ENCODE measurements at places on chromosomes 4 and X. TPM values are rescaled to one million over a fixed set of nuclear protein-coding genes. Genes with fewer than 3 reads are reported as not detected.

GRCh38 chr4:153087671-153088194 lies 116.5 kb upstream of the TRIM2 start:
- H3K36me3 ChIP-seq, result no peaks in the 10 kb centered on the region
- no peaks in the 10 kb centered on the region for H3K4me1 ChIP-seq
- no peak overlapping the region for H3K4me3 ChIP-seq
- DNase-seq, result no peak
- no peak overlapping the region for H3K27ac ChIP-seq
- H3K27me3 ChIP-seq, result no peaks in the 10 kb centered on the region

Gene PAGE2
- total RNA-seq, result not detected

Gene EPHA5
- total RNA-seq, result 0.07 TPM

Gene NXF2
- not detected for total RNA-seq

DNA sequence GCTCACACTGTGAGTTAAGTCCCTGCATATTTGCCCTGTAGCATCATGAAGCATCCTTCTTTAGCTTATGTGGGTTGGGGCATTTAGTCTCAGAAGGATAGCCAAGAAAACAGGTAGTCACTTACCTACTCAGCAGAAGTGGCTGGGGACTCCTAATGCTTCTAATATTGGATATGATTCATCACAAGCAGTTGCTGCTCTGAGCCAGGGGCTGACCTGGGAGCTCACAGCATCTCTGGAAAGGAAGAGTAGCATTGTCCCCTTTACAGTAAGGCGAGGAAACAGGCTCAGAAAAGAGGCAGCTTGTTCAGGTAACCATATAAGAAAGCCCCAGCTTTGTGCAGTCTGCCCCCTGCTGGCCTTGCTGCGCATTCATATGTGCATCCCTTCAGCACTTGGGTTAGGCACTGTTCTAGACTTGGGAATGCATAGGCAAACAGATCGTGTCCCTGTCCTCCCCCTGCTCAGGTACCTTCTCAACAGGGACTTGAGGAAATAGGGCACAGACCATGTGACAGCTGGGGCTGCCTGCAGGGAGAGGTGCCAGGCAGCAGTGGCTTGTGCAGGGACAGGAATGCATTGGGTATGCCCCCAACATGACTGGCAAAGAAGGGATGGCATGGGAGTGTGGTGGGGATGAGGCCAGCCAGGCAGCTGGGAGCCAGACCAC lies 35.7 kb upstream of the TBC1D14 start:
- no peaks in the 10 kb centered on the region for H3K4me1 ChIP-seq
- peak; percentile 80 for DNase-seq
- no peak overlapping the region for H3K27ac ChIP-seq
- H3K27me3 ChIP-seq, result no peaks in the 10 kb centered on the region
- no peak overlapping the region for H3K4me3 ChIP-seq

GRCh38 chr4:173177232-173177631 lies 8.6 kb downstream of the GALNT7 start:
- no peaks in the 10 kb centered on the region for H3K4me1 ChIP-seq
- no peak overlapping the region for H3K4me3 ChIP-seq

DNA sequence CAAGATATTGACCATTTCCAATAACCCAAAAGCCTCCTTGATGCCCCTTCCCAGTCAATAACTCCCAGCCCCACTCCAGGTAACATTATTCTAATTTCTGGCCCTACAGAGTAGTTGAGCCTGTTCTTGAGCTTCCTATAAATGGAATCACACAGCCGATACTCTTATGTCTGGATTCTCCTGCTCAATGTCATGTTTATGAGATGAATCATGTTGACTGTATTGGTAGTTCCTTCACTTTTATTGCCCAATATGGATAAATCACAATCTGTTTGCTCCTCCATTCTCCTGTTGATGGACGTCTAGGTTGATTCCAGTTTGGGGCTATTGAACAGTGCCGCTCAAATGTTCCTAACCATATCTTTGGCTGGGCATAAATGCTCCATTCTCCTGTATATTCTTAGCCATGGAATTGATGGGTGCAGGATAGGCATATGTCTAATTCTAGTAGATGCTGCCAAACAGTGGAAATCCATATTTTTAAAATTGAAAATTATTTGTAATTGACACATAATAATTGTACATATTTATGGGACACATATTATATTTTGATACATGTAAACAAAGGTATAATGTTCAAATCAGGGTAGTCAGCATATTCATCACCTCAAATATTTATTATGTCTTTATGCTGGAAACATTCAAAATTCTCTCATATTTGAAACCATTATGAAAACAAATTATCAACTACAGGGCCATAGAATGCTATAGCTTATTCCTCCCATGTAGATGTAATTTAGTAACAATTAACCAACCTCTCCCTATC lies 40.5 kb upstream of the SLC2A9 start:
- H3K36me3 ChIP-seq, result no peaks in the 10 kb centered on the region
- no peaks in the 10 kb centered on the region for H3K27me3 ChIP-seq
- no peaks in the 10 kb centered on the region for H3K4me1 ChIP-seq
- H3K4me3 ChIP-seq, result no peak overlapping the region
- no peak overlapping the region for H3K27ac ChIP-seq

GRCh38 chr4:13544606-13545393 lies 492 bp upstream of the NKX3-2 start:
- peak; percentile 88 for DNase-seq
- peak overlapping the region; percentile 59 for H3K4me3 ChIP-seq
- peak overlapping the region; percentile 40 for H3K27ac ChIP-seq
- peaks cover 12% of the 10 kb centered on the region for H3K4me1 ChIP-seq
- no peaks in the 10 kb centered on the region for H3K36me3 ChIP-seq
- peaks cover 86% of the 10 kb centered on the region for H3K27me3 ChIP-seq

DNA sequence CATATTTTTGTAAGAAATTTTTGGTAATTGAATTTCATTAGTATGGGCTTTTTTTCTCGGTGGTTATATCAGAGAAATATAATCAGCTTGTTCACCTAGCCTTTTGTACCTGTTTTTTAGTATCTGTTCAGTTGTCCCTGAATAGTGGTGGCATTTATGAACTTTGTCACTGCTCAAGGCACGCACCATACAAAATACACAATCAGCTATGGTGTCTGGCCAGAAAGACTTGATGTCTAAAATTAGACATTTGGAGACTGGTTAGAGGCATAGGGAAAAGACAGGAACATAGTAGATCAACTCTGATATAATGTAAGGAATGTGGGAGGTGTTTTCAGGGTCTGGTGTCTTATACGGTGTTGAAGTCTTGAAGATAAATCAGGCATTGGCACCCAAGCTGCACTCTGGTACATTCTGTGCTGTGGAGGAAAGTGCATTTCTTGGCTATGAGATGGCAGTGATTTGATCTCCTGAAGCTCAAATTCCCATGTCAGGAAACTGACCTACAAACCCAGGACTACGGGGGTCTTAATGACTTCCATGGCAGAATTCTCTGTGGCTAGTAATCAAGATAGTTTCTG lies 3.6 kb downstream of the ART3 start:
- H3K27me3 ChIP-seq, result no peaks in the 10 kb centered on the region
- H3K4me1 ChIP-seq, result no peaks in the 10 kb centered on the region
- H3K36me3 ChIP-seq, result no peaks in the 10 kb centered on the region
- no peak for DNase-seq

Gene CYBB
- 7.7 TPM for total RNA-seq

- H3K27me3 ChIP-seq, result peaks cover 6% of the 10 kb centered on the region
- no peak overlapping the region for H3K4me3 ChIP-seq
- no peaks in the 10 kb centered on the region for H3K36me3 ChIP-seq
- DNase-seq, result no peak
These were observed 16.0 kb downstream of the XK start for GRCh38 chrX:37701588-37701987.

Gene MAGEA2
- not detected for total RNA-seq

Gene MAGEA3
- total RNA-seq, result 0.40 TPM

DNA sequence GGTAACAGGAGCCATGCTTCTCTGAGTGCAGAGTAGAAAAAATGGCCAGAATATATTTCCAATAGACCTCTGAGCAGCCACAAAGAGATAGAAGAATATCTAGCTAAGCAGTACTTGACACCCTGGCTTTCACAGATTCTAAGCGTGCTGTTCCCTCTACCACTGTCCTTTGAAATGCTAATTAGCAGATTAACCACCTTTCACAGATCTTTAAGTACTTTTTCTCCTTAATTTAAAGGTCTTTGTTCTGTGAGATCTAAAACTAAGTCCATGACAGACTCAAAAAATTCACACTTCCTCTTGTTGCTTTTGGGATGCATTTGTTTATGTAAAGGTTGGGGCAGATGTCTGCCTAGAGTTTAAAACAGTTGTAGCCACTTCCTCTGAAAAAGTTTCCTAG lies 28.3 kb upstream of the MAGEC2 start:
- H3K4me1 ChIP-seq, result no peaks in the 10 kb centered on the region
- H3K36me3 ChIP-seq, result no peaks in the 10 kb centered on the region
- no peak for DNase-seq
- H3K27ac ChIP-seq, result no peak overlapping the region

GRCh38 chr4:42371305-42372252 lies 25.7 kb upstream of the SHISA3 start:
- H3K27ac ChIP-seq, result no peak overlapping the region
- no peaks in the 10 kb centered on the region for H3K27me3 ChIP-seq
- H3K36me3 ChIP-seq, result no peaks in the 10 kb centered on the region
- no peak for DNase-seq
- no peak overlapping the region for H3K4me3 ChIP-seq
- no peaks in the 10 kb centered on the region for H3K4me1 ChIP-seq

DNA sequence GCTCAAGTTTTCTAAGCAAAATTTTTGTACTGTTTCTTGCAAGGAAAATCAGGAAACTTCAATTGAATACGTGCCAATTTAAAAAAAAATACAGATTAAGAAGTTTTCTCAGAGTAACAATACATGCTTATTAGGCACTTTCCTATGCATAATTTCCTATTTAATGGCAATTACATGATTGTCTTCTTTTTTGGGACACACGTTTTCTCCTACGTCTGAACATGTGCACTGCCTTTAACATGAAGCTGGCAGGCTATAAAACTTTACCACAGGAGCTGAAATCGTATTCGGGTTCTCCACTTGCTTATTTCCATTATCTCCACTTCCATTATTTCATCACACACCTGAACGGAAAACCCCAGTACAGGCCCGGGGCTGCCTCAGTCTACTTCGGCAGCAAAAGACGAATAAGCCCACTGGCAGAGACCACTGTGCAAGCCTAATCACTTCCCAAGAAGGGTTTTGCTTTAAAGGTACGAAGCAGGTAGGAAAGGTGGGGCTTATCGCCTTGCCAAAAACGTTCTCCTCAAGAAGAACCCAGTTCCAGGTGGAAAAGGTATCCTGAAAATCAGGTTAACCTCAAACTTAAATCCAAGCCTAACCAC lies 575 bp downstream of the RCHY1 start:
- peak overlapping the region; percentile 96 for H3K27ac ChIP-seq
- no peaks in the 10 kb centered on the region for H3K27me3 ChIP-seq
- no peaks in the 10 kb centered on the region for H3K36me3 ChIP-seq
- peak overlapping the region; percentile 57 for H3K4me3 ChIP-seq

DNA sequence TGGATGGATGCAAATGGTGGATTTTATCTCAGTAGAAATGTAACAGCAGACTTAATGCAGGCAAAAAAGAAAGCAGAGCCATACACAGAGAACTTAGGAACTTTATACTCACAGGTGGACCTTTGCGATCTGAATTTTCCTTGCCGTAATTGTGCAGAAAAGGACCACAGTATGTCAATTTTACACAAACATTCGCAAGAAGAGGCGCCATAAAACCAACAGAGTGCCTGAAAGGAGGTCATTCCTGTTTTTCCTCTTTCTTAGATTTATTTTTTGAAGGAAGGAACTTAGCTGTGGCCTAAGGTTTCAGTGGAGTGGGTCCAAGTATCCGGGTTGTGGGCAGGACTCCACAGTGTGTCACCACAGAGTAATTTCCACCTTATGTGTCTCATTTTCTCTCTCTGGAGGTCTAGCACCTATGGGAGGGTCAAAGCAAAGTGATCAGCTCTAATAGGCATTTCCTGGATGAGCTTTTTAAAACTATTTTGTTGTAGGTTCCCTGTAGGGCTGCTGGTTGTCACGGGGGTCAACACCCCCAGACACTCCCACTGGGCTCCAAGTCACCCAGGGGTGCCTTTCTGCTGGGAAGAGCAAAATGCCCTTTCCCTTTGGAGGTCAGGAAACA lies 24.7 kb upstream of the PBDC1 start:
- peak; percentile 22 for DNase-seq
- H3K4me1 ChIP-seq, result no peaks in the 10 kb centered on the region
- no peaks in the 10 kb centered on the region for H3K36me3 ChIP-seq
- peak overlapping the region; percentile 80 for H3K27ac ChIP-seq
- H3K4me3 ChIP-seq, result no peak overlapping the region
- H3K27me3 ChIP-seq, result no peaks in the 10 kb centered on the region

- no peak overlapping the region for H3K27ac ChIP-seq
- no peak for DNase-seq
- H3K4me1 ChIP-seq, result no peaks in the 10 kb centered on the region
- H3K27me3 ChIP-seq, result no peaks in the 10 kb centered on the region
These were observed 10.0 kb downstream of the ETFDH start for GRCh38 chr4:158682066-158682465.

GRCh38 chrX:129696463-129697155 lies 41.9 kb upstream of the APLN start:
- no peaks in the 10 kb centered on the region for H3K36me3 ChIP-seq
- no peak overlapping the region for H3K4me3 ChIP-seq
- no peaks in the 10 kb centered on the region for H3K27me3 ChIP-seq

GRCh38 chrX:93673869-93674271 lies at the start of gene FAM133A:
Gene FAM133A (plus strand): TSS chrX:93674206. CDS start chrX:93709420, 35,214 bp downstream.
- H3K4me1 ChIP-seq, result no peaks in the 10 kb centered on the region
- no peaks in the 10 kb centered on the region for H3K36me3 ChIP-seq
- DNase-seq, result no peak

DNA sequence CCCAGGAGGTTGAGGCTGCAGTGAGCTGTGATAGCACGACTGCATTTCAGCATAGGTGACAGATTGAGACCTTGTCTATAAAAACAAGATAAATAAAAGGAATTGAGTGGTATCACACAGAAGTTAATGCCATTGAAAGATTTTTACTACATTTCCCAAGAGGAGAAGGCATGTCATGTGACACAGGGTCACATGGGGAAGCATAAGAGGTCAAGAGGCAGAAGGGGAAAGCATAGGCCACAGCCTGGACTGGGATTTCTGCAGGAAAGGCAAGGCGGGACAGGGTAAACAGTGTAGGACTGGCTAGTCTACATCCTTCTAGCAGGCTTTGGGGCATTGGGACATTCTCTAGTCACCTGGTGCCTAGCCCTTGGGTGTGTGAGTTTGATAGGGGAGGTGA lies 88.6 kb downstream of the PDGFRA start:
- no peaks in the 10 kb centered on the region for H3K4me1 ChIP-seq
- H3K4me3 ChIP-seq, result no peak overlapping the region
- no peaks in the 10 kb centered on the region for H3K27me3 ChIP-seq

GRCh38 chr4:14237911-14238310 lies 610.4 kb upstream of the BOD1L1 start:
- no peak for DNase-seq
- H3K4me3 ChIP-seq, result no peak overlapping the region
- H3K27me3 ChIP-seq, result no peaks in the 10 kb centered on the region
- H3K36me3 ChIP-seq, result no peaks in the 10 kb centered on the region
- no peaks in the 10 kb centered on the region for H3K4me1 ChIP-seq
